Tibial nerve (tissue), 4 donors: ENCODE measurements at places on chromosomes 7 and 10. TPM values are rescaled to one million over a fixed set of nuclear protein-coding genes. Genes with fewer than 3 reads are reported as not detected.

Gene TWIST1
- 45.9 TPM for total RNA-seq

GRCh38 chr7:95863623-95864022, 91.3 kb downstream of the DYNC1I1 start:
- no peak for DNase-seq

DNA sequence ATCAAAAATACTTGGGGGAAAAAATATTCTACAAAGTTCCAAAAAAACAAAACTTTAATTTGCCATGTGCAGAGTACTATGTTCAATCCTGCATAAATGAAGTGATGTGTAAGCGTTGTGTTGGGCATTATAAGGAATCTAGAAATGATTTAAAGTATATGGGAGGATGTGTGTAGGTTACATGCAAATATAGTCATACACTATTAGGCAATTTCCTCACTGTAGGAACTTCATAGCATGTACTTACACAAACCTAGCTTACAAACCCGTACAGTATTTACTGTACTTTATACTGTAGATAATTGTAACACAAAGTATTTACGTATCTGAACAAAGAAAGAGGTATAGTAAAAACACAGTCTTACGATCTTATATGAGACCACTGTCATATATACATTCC, 72.3 kb downstream of the NRBF2 start:
- DNase-seq = no peak

GRCh38 chr10:51186361-51186760, 112.1 kb downstream of the PRKG1 start:
- DNase-seq = no peak

DNA sequence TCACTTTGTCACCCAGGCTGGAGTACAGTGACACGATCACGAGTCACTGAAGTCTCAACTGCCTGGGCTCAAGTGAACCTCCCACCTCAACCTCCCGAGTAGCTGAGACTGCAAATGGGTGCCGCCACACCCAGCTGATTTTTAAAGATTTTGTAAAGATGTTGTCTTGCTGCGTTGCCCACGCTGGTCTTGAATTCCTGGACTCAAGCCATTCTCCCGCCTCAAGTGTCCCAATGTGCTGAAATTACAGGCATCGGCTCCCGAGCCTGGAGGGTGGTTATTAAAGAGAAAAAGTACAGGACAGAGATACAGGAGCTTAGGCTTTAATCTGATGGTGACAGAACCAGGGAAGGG, 55.1 kb downstream of the KCTD7 start:
- no peak for DNase-seq

GRCh38 chr7:128887169-128888038, 23.1 kb downstream of the KCP start:
- no peak for DNase-seq

GRCh38 chr10:89258881-89259280, 7.3 kb upstream of the LIPA start:
- no peak for DNase-seq

DNA sequence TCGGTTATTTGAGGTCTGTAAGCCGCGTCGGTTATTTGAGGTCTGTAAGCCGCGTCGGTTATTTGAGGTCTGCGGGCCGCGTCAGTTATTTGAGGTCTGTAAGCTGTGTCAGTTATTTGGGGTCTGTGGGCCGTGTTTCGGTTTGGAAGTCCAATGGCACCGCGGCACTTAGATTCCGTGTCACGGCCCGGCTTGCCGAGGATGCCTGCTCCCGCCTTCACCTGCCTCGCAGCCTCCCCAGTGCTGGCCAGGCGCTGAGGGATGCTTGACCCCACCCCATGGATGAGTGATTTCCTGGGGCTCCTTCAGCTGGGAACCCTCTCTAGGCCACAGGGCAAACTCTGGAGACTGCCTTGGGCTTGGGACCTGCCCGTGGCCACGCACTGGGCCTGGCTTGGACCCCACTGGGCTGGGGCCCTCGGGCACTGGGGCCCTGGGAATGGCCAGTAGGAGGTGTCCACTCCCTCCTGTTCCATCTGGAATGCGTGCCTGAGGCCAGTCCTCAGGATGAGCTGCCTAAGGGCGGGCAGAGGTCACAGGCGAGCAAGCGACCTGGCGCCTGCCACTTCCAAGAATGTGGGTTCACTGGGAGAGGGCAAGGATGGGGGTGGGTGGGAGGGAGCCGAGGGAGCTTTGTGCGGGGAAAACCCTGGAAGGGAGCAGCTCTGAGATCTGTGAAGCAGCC, 25.6 kb downstream of the ADGRA1 start:
- no peak for DNase-seq

DNA sequence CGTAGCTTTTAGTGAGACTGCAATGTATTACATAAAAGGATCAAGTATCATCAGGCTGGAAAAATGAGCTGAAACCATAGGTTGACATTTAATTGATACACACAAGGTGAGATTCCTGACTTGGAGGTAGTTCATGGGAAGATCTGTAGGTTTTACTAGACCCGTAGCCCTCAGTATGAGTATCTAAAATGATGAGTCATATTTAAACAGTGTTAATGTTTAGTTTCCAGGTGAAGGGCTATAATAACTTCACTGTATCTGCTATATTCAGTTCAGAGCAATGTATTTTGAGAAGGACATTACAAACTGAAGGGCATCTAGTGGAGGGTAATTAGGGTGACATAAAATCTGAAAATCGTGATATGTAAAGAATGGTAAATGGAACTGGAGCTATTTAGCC, 35.0 kb downstream of the ENTPD1 start:
- no peak for DNase-seq
